Muscle of arm (tissue), 14 donors: ENCODE measurements at places on chromosomes 3 and 15.
A peak's percentile ranks its signal among the peaks of the same experiment; 100 is the strongest.

GRCh38 chr3:144663456-144664436 is 692.1 kb downstream of the DIPK2A start:
- DNase-seq = peak; percentile 17

GRCh38 chr3:105904678-105905284 is 36.0 kb upstream of the CBLB start:
- no peak for DNase-seq

GRCh38 chr15:83991163-83991562 is 244.4 kb upstream of the GOLGA6L4 start:
- DNase-seq = no peak

DNA sequence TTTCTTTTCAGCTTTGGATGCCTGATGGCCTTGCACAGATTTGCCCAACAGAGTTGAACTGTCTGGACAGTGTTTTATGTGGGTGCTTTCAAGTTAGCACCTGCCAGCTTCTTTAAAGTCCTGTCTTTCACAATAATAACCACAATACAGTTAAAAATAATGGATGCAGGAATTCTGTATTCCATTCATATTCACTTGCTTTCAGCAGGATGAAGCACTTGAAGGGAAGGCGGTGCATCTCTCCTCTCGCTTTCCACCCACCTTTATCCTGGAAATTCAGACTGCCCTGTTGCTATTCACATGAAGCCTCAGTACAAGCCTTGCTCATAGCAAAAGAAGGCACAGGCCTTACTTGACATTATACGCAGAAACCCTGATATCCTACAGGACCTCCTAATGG is 26.5 kb upstream of the GYG1 start:
- DNase-seq = no peak

GRCh38 chr3:186193534-186194450 is 84.9 kb upstream of the ETV5 start:
- DNase-seq = no peak

GRCh38 chr3:86175593-86176444 is 815.1 kb downstream of the VGLL3 start:
- no peak for DNase-seq

- no peak for DNase-seq
These were observed 923.6 kb downstream of the TUSC7 start for GRCh38 chr3:117633207-117633606.

DNA sequence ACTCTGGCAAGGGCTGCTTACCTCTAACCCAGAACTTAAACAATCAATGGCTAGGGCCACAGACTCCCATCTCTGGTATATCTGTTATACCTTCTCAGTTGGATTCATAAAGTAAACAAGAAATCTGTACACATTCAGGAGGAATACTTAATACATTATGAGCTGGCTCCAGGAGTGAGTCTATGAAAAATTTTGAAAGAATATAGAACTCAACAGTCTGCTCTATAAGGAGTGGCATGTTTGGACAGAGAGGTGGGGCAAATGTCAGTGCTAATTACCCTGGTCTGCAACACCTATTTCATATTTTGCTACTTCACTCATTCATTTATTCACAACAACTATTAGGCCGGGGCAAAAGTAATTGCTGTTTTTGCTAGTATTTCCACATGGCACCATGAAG is 245.1 kb downstream of the THRB start:
- DNase-seq = no peak

GRCh38 chr3:71260782-71261181 is 322.7 kb downstream of the FOXP1 start:
- DNase-seq = no peak

- no peak for DNase-seq
These were observed 50.6 kb downstream of the TBL1XR1 start for GRCh38 chr3:177146646-177147045.

GRCh38 chr15:34147371-34148140 is 45.7 kb downstream of the PGBD4 start:
- no peak for DNase-seq

GRCh38 chr15:31032961-31033371 is 41.5 kb upstream of the MTMR10 start:
- DNase-seq = no peak

- DNase-seq = no peak
These were observed 421.2 kb upstream of the TPRG1 start for GRCh38 chr3:188750617-188751016.

- peak; percentile 75 for DNase-seq
These were observed 45.6 kb downstream of the LRTM1 start for GRCh38 chr3:54882129-54882833.

- no peak for DNase-seq
These were observed 19.1 kb upstream of the LIMD1 start for GRCh38 chr3:45575386-45575923.

DNA sequence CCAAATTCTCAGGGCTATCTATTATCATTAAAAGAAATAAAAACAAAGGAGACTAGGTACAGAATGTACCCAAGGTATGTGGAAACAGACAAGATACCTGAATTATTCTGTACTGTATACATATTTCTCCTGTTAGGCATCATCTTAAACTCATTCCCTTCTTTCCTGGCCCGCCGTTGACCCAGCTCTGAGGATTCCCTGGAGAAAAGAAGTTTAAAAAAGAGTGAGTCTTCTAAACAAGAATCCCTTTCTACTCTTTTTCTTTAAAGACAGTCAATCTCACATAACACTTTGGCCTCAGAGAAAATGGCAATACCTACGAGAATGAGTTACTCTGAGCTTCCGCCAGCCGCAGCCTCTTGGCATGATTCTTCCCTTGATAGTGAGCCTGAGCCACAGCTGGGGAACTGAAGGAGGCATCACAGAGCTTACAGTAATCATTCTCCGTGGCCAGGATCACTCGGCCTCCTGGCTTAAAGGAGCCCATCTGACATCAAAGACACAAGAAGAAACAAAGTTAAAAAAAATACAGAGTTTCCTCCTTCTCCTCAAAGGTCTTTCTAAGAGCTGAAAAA is 44.2 kb downstream of the ZMAT3 start:
- DNase-seq = peak; percentile 29

- no peak for DNase-seq
These were observed 163.2 kb upstream of the P2RY1 start for GRCh38 chr3:152671446-152672319.

DNA sequence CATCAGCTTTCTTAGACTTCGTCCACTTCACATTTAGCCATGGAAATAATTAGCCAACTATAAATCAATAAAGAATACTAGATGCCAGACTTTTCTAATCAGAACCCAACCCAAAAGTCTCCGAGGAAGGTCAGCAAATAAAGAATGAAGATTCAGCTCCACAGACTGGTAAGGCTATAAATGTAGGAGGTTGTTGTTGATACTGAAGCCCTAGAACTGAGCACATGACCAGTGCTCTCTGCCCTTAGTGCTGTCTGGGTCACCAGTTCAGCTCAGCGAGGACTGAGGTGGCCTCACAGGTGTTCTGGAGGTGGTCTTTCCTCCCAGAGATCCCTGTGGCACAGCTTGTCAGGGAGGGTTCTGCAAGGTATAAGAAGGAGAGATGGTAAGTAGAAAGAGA is 20.9 kb upstream of the SLC28A2 start:
- no peak for DNase-seq
